ENCODE measurements at places on chromosomes 3 and 15. TPM values are rescaled to one million over a fixed set of nuclear protein-coding genes. Genes with fewer than 3 reads are reported as not detected.

Gene GHRL
- not detected for total RNA-seq

Gene GLDN
- 2.1 TPM for total RNA-seq

Gene MYO5C
- total RNA-seq, result not detected

Gene EAF2
- total RNA-seq, result 1.6 TPM

Gene EPHB3
- 0.39 TPM for total RNA-seq

Gene ROBO2
- total RNA-seq, result 9.6 TPM

Gene RPL39L
- 16.0 TPM for total RNA-seq

Gene CACNA1D
- 0.26 TPM for total RNA-seq

Gene WDR93
- under 0.01 TPM for total RNA-seq

Gene TMEM44
- total RNA-seq, result 15.0 TPM

Gene RASGRF1
- not detected for total RNA-seq

Gene AADAC
- 1.3 TPM for total RNA-seq

Gene LRRC31
- total RNA-seq, result not detected

Gene TMEM266
- 0.39 TPM for total RNA-seq

Gene GOLGA6L7
- not detected for total RNA-seq

Gene GBE1
- 53.4 TPM for total RNA-seq

Gene RARB
- 20.8 TPM for total RNA-seq

Gene SEC11A
- total RNA-seq, result 200 TPM

Gene RASL12
- total RNA-seq, result 39.0 TPM

Gene GOLGA8T
- total RNA-seq, result not detected

Gene CFAP44
- 0.52 TPM for total RNA-seq

Gene DUOXA2
- not detected for total RNA-seq

Gene FBXW12
- total RNA-seq, result not detected

Gene ANP32A
- 65.7 TPM for total RNA-seq

Gene CSK
- total RNA-seq, result 25.9 TPM

Gene CTXN2
- total RNA-seq, result not detected

Gene IFT122
- 19.3 TPM for total RNA-seq

Gene COL7A1
- total RNA-seq, result 104 TPM

Gene EFCAB12
- total RNA-seq, result 4.8 TPM

Gene ITGA11
- total RNA-seq, result 2.0 TPM

Gene BCHE
- 28.6 TPM for total RNA-seq

Gene PIGZ
- 0.78 TPM for total RNA-seq

Measured in epithelial cell of alveolus of lung (primary cell).